NCI-H446 treated with DMSO at 0.1 percent for 48 hours (cell line): ENCODE measurements at places on chromosomes 12 and 14.

GRCh38 chr14:47427629-47428028 lies 247.8 kb downstream of the MDGA2 start:
- DNase-seq, result no peak

DNA sequence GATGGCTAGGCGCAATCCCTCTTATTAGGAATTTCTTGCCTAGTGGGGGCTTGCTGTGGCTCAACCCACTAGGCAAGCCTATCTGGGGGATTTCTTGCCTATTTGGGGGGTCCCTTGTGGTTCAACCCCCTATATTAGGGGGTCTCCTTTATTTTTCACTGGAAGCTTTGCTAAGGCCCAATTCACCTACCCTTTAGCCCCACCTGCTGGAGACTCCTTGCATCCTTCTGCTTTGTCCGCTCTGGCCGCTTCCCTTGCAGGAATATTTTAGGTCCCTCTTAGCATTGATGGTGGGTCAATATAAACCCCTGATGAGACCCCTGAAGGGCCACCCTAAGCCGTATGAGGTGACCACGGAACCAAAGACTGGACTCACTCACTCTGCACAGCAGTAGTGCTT lies 1552.1 kb downstream of the AACS start:
- no peak for DNase-seq

DNA sequence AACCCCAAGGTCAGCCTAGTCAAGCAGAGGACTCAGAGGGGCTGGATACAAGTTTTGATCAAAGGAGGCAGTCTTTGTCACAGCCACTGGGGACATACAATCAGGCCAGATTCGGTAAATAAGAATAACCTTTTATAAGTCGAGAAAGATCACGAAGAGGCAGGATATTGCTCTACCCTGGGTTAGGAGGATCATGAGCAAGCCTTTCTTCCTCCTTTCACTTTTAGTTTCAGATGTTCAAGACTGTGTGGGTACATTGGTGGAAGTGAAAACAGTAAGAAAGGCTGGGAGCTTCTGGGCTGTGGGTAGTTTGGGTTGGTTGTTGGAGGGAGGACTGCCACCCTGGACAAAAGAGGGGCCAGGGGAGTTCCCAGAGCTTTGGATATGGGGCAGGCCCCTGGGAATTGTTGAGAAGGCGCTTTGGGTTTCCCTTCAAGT lies 127.7 kb downstream of the SNAPC1 start:
- DNase-seq, result no peak

GRCh38 chr14:99230208-99231151 lies 41.5 kb downstream of the BCL11B start:
- DNase-seq, result no peak

- DNase-seq, result no peak
Measured at GRCh38 chr14:53462931-53463778, 310.0 kb upstream of the DDHD1 start.

- DNase-seq, result no peak
Measured at GRCh38 chr14:98498019-98498885, 773.7 kb downstream of the BCL11B start.

DNA sequence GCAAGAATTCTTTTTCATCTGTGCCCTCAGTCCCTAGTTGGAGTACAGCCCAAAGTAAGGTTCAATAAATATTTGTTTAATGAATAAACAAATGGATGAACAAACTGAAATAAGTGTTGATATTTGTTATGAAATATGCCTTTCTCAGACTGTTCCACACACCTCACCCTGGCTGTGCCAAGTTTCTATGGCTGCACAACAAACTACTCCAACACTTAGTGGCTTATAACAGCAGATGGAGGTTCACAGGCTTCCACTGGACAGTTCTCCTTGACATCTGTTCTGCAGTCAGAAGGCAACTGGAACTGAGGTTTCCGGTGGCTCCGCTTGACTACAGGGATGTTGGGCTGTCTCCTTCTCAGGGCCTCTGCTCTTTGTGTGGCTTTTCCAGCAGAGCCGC lies 197.1 kb downstream of the RGS6 start:
- DNase-seq, result no peak

GRCh38 chr12:85468356-85469157 lies 188.5 kb downstream of the ALX1 start:
- DNase-seq, result peak; percentile 39

DNA sequence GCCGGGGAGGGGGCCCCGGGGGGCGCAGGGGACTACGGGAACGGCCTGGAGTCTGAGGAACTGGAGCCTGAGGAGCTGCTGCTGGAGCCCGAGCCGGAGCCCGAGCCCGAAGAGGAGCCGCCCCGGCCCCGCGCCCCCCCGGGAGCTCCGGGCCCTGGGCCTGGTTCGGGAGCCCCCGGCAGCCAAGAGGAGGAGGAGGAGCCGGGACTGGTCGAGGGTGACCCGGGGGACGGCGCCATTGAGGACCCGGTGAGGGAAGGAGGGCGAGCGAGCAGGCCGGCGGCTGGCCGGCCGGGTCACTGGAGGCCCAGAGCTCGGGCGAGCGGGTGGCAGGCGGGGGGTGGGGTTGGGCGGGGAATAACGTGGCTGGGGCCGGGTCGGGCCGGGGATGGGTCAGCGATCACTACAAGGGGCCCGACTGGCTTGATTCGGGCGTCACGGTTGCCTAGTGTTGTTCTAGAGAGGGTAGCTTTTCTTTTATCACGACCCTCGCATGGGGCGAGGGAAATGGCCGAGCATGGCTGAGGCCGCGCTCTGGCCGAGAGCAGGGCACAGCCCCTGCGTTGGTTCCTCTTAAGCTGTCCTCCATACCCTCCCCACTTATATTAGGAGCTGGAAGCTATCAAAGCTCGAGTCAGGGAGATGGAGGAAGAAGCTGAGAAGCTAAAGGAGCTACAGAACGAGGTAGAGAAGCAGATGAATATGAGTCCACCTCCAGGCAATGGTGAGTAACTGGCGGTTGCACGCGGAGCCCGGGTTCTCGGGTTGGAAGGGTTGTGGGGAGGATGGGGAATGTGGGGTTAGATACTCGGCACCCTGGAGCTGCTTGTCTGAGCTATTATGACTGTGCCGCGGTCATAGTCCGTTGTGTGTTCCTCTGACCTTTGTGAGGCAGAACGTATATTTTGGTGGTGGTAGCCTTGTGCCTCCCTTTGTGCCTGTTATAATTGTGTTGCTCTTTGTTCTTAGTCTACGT lies 603 bp downstream of the PABPN1 start:
- DNase-seq, result no peak
